ENCODE measurements at places on chromosomes 6 and 20.
A peak's percentile ranks its signal among the peaks of the same experiment; 100 is the strongest.

- no peak for DNase-seq
Measured at GRCh38 chr6:99114769-99115406, 167.1 kb upstream of the FBXL4 start.

DNA sequence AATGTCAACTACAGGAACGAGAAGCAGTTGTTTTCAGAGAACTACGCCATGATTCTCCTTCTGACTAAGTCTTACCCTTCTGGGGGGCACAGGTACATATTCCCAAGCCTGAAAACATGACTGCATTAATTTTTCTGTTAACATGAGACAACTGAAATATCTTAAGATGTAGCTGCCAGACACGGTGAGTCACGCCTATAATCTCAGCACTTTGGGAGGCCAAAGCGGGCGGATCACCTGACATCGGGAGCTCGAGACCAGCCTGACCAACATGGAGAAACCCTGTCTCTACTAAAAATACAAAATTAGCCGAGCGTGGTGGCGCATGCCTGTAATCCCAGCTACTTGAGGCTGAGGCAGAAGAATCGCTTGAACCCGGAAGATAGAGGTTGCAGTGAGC lies 21.7 kb downstream of the TBC1D20 start:
- DNase-seq: no peak

DNA sequence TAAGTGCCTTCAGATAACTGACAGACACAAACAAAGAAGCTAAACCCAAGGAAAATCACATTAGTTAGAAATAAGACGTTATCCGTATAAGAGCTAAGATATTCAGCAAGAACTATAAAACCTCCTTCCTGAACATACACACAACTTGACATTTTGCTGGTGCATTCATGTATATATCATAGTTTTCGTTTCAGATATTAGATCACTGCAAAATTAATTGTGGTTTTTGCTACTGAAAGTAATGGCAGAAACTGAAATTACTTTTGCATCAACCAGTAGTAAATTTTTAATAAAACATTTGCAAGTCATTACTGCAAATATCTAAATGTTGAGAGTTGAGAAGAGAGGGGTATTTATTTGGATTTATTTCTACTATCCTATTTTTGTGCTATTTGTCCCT lies 26.1 kb upstream of the KCNQ5 start:
- no peak for DNase-seq

DNA sequence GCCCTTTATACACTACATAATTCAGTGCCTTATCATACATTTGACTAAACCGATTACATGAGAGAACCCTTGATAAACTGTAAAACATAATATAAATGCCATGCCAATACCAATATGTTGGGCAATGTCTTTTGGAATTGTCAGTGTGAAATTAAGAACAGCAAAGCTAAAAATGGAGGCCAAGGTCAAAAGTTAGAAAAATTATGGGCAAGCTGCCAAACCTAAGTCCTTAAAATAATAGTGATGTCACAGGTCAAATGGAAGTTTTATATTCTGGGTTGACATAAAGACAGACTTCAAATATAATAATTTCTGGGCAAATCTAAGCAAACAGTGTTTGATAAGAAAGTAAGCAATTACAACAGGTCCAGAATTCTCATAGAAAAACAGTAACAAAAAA lies 696.7 kb downstream of the RNF144B start:
- DNase-seq: no peak

DNA sequence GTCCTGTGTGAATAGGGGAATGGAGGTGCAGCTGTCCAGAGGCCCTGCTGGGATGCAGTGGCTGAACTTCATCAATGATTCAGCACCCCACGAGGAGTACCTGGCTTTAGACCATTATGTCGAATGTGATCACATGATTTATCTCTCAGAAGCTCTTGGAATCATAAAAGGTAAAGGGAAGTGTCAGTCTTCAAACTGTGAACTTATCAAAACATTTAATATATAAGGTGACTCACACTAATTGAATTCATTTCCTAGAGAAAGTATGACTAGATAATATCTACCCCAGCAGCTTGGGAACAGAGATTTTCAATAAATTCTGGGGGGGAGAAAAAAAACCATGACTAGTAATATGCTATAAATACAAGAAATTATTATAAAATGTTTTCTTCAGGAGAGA lies 29.5 kb downstream of the ALDH8A1 start:
- no peak for DNase-seq

- peak; percentile 93 for DNase-seq
Measured at GRCh38 chr6:35731736-35732532, 4.9 kb upstream of the ARMC12 start.

DNA sequence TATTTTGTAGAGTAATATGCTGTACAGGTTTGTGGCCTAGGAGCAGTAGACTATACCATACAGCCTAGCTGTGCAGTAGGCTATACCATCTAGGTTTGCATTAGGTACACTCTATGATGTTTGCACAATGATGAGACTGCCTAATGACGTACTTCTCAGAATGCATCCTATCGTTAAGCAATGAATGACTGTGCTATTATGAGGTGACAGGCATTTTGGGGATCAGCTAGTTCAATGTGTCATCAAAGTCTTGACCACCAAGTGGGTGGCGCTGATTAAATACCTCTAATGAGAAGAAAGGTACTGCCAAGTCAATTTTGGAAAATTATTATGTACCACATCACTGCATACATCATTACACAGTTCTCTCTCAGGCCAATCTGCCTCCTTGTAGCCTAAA lies 190.2 kb downstream of the BACH2 start:
- DNase-seq: no peak

DNA sequence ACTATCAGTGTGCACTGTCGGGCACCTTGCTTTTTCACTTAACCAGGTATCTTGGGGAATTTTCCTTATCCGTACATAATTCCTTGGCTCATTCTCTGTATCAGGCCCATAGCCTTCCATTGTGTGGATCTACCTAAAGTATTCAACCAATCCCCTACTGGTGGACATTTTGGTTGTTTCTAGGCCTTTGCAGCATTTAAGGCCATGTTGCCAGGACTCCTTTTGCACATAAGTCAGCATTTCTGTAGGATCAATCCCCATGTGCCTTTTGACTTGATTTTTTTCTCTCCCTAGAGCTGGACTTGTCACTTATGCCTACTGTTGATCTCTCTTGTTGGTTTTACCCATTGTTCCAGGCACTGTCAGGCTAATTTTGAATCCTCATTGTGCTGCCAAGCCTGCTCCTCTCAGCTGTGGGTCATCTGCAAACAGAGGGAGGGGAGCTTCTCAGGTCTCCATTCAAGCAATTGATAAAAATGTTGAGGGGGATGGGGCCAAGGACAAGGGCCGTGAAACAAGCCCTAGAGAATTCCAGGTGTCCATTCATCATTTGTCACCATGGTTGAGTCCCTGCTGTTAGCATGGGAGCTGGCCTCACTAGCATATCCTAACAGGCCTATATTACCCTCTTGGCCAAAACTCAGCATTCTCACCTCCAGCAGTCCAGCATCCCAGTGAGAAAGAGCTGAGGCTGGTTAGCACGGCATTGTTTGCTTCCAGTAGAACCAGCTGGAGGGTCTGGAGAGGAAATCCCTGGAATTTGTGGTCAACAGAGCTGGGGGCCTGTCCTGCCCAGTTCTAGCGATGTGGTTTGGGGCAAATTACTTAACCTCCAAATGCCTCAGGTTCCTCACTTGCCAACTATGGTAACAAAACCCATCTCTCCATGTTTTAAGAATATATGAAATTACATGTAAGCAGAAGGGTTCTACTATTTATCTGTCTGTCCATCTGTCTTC lies 178.4 kb downstream of the MRPL14 start:
- no peak for DNase-seq

- no peak for DNase-seq
Measured at GRCh38 chr6:20565342-20565741, 31.1 kb downstream of the CDKAL1 start.

DNA sequence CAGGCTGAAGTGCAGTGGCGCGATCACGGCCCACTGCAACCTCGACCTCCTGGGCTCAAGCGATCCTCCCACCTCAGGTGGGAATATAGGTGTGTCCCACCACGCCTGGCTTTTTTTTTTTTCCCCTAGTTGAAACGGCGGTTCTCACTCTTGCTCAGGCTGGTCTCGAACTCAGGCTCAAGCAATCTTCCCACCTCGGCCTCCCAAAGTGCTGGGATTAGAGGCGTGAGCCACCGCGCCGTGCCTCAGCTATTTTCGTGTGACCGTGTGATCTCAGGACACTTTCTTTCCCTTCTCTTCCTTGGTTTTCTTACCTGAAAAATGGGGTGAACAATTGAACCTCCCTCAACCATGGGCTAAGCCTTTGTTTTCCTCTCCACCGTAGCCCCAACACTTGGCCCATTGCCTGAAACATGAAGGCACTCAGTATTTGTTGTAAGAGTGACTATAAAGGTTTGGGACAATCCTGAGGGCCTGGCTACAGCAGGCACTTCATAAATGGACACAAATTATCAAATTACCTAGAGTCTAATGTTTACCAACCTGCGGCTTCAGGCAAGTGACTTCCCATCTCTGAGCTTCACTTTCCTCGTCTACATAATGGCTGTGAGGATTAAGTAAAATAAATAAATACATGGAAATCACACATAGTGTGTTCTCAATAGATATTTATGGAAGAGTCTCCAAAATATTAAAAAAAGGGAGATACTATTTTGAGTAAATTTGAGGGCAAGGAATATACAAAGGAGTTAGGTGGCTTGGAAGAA lies 31.4 kb upstream of the ID1 start:
- DNase-seq: no peak

DNA sequence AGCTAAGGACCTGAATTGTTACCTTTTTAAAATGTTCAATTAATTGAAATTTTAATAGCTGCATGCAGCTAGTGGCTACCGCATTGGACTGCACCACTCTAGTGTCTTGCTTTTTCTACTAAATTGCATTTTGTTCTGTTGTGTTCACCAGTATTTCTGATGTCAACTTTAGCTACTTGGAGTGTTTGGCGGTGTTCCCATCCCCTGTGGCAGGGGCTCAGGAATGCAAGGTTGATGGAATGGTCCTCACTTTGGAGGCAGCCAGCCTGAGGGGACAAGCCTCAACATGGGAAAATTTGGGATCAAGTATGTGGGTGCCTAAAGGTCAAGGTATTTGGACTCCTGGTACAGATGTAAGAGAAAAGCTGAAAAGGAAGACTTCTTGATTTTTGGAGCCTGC lies 230.1 kb upstream of the PRND start:
- no peak for DNase-seq

DNA sequence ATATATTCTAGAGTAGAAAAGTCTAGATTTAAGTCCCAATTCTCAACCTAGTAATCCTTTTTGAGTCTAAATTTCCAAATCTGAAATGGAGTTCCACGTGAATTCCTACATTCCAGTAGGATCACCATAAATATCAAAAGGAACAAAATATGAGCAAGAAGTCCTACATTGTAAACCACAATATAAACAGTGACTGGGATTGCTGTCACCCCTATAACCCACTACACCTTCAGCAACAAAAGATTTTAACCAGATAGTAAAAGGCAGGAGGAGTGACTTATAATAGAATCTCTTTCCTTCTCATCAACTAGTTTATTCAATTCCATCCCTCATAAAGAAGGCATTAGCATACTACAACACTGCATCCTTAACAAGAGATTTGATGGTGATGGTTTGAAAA lies 210.6 kb downstream of the KIF16B start:
- DNase-seq: no peak

- DNase-seq: no peak
Measured at GRCh38 chr6:108622641-108623298, 62.1 kb downstream of the FOXO3 start.

DNA sequence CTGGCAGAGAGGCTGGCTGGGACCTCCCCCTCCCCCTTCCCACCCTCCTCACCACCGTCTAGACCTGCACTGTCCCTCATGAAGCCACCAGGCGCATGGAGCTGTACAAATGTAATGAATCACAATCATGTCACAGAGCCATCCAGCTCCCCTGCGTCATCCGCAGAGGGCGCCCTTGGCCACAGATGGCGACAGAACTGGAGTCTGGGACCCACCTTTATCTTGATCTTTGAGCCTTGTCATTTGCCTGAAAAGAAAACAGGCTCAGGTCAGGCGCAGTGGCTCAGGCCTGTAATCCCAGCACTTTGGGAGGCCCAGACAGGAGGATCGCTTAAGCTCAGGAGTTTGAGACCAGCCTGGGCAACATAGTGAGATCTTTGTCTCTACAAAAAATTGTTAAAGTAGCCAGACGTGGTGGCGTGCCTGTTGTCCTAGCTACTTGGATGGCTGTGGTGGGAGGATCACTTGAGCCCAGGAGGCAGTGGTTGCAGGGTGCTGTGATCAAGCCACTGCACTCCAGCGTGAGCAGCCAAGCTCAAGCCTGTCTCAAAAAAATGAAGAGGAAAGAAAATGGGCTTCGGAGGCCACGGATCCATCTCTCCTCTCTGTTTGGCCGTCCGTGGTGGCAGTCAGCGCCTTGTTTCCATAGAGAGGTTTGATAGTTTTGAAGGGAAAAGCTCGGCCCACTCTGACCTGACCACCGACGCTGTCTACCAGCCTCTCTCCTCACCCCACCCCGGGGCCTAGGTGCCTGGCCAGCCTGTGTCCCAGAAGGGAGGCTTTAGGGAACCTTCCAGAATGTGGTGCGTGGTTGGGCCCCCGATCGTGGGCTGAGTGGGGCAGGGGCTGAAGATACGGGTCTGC lies 6.2 kb downstream of the COL9A3 start:
- DNase-seq: peak; percentile 40

- DNase-seq: no peak
Measured at GRCh38 chr6:22069306-22069800, 227.5 kb downstream of the PRL start.

GRCh38 chr6:139569566-139569965 lies 195.1 kb upstream of the CITED2 start:
- DNase-seq: no peak

DNA sequence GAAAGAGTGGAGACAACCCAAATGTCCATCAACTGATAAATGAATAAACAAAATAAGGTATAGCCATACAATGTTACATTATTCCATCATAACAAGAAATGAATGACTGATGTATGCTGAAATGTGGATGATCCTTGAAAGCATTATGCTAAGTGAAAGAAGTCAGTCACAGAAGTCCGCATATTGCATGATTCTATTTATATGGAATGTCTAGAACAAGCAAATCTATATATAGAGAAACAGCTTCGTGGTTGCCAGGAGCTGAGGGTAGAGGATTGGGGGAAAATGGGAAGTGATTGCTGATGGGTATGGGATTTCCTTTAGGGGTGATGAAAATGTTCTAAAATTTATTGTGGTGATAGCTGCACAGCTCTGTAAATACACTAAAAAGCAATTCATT lies 196.8 kb downstream of the ATXN1 start:
- no peak for DNase-seq

- no peak for DNase-seq
Measured at GRCh38 chr6:166707045-166707444, 80.0 kb upstream of the RPS6KA2 start.

DNA sequence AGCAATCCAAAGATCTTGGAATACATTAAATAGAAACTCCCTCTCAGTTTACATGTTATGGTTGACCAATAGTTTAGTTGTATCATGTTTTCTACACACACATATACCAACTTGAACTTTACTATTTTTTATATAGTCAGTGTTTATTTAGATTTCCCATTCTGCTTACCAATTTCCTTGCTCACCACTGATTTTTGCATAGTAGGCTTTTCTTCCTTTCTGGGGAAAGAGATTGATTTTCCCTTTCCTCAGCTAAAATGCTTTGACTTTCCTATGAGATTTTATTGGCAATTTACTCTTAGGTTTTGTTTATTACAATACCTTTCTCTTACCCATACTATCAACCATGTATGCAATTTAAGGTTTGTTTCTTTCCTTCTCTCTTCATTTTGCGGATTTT lies 665.6 kb downstream of the PTPRT start:
- no peak for DNase-seq
